Stimulated activated CD4-positive, alpha-beta T cell treated with anti-CD3 and anti-CD28 coated beads, Interleukin-2, amount 100 ng/mL, for 24 hours (primary cell): ENCODE measurements at places on chromosomes 3 and 15.
A peak's percentile ranks its signal among the peaks of the same experiment; 100 is the strongest.

DNA sequence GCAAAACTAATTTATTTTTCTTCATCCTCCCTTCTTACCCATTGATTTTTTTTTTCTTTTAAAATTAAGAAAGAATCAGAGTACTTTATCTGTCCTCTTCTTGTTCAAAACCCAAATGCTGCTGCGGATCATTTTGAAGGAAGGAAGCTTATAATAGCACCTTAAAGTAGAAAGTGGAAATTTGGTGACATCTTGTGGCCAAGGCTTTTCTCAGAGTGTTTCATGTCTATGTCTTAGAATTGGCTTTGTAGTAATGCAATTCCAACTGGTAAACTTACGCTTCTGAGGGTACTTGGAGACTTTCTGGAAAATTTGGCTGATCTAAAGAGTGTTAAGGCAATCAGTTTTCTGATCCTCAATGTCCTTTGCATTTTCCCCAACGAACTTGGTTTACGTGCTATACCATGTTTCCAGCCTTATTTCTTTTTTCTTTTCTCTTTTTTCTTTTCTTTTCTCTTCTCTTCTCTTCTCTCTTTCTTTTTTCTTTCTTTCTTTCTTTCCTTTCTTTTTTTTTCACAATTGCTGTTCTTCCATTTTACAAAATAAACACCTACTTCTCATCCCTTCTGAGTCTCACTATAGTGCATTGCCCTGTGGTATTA lies 30.7 kb downstream of the C3orf38 start:
- peak; percentile 20 for DNase-seq

DNA sequence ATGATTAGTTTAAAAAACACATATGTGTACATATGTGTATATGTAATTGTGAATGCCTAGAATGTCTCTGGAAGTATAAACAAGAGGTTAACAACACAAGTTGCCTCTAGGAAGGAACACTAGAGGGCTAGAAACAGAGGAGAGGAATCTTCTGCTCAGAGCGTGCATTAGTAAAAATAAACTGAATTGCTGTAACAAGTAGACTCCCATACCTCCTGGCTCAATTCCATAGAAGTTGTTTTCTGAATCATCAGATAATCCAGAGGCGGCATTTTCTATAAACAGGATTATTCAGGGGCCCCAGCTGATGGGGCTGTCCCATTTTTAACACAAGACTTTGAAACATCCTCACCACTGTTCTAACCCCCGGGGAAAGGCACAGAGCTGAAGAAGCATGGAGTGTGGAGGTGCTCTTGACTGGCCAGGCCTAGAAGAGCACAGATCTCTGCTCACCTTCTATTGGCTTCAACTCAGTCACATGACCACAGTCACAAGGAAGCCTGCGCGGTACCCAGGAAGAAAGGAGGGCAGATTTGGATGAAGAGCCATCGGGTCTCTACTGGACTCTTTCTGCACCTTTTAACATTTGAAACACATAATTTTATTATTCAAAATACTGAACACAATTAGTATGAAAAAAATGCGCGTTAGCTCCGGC lies 145.7 kb downstream of the TLE3 start:
- DNase-seq, result no peak

GRCh38 chr3:124407260-124407659 lies 323.0 kb upstream of the UMPS start:
- no peak for DNase-seq

- no peak for DNase-seq
Observed at GRCh38 chr3:53776494-53777101, 69.6 kb downstream of the CHDH start.

DNA sequence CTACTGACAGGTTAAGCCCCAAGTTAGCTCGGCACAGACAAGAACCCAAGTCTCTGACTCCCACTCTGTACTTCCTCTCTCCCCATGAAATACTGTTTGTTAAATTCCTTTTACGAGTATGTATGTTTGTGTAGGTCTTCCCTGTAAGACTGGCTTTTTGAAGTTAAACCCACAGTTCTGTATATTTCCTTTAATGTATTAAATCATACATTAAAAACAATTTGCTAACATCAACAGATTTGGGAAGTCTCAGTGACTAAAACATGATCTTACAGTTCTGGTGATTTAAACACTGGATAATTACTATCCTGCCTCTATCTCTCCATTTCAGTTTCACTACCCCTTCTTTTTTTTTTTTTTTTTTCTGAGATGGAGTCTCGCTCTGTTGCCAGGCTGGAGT lies 4.4 kb downstream of the CMTM6 start:
- no peak for DNase-seq

- DNase-seq, result no peak
Observed at GRCh38 chr3:11655196-11655928, 11.6 kb upstream of the VGLL4 start.

DNA sequence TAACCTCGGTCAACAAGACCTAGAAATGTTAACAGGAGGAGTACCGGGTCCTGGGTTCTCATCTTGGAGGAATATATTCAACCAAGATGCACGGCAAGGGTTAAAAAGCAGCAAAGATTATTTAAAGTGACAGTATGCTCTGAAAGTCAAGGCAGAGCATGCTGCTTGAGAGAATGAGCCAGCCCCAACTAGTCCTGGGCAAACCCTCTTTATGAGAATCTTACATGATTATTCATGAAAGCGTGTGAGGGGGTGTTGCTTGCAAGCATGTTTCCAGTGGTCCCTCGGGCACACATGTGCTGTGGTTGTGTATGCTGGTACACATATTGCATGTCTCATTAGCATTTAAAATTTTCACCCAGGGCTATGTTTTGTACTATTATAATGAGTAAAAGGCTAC lies 1445.6 kb downstream of the SI start:
- DNase-seq, result no peak

DNA sequence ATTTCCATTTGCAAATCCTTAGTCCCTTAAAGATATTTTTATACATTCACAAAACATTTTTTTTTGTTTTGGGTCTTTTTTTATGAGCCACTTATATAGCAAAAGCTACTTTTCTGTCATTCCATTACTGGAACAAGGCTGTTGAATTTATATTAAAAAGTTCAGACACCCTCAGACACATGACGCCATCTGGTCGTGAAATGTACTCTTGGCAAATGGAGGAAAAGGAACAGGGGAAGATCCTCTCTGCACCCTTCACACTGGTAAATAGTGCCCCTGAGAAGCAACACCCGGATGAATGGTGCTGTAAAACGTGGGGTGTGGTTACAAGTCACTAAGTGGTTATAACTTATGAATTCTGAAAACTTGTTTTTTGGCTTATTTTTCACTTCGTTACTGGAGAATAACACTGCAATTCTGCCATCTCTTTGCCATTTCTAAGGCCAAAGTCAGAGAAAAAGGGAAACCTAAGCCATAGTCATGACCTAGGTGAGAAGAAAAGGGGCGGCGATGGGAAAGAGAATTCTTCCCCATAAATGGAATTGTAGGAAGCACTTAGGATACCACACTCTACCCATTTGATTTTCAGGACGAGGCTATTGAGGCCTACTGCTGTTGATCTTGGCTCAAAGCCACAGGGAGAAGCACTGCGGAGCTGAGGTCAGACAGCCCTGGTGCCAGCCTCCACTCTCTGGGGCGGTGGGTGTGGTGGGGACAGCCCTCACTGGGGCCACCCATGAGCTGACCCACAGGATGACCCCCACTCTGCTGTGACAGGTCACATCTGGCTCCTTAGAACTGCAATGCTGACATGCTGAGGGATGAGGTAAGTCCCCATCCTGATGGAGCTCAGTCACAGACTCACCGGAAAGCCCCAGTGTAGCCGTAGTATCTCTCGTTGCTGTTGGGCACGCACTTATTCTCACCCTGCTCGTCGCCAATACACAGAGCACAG lies 21.9 kb downstream of the LTF start:
- peak; percentile 48 for DNase-seq

DNA sequence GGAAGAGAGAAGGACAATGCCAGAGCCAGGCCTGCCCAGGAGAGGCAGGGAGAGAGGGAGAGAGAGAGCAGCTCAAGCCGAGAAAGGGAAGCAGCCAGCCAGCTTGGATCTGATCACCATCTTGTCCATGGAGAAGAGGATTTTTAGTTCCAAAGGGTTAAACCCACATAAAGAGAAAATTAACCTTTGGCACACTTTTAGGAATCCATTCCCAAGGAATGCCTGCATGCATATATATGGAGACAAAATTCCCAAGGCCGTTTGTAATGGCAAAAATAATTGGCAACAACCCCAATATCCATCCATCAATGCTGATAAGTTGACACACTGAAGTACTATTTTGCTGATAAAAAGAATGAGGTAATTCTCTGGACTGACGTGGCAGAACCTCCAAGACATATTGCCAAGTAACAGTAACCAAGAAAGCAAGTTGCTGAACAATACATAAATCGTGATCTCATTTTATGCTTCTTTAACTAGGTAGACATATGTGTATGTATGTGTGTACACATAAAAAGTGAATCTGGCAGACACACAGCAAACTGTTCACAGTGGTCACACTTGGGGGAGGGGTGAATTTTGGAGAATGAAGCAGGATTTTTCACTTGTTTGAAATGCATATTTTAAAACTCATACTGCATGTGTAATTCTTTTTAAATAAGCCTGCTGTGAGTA lies 7.5 kb upstream of the STRA6 start:
- no peak for DNase-seq

DNA sequence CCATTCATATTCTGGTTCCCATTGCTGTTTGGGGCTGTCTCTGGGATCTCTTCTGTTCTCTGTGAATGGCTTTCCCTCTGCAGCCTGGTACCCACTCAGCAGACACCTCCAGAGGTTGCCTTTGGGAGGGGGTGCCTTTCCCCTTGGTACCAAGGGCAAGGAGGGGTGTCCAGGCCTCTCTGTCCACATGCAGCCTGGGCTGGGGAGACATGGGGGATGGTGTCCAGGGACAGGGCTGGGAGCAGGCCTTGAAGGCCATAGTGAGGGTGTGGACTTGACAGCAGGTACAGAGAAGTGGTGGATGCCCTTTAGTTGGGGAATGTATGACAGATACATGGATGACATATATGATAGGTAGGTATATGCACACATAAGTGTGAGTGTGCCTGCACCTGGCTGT lies 83.7 kb downstream of the PLXNA1 start:
- DNase-seq, result no peak

DNA sequence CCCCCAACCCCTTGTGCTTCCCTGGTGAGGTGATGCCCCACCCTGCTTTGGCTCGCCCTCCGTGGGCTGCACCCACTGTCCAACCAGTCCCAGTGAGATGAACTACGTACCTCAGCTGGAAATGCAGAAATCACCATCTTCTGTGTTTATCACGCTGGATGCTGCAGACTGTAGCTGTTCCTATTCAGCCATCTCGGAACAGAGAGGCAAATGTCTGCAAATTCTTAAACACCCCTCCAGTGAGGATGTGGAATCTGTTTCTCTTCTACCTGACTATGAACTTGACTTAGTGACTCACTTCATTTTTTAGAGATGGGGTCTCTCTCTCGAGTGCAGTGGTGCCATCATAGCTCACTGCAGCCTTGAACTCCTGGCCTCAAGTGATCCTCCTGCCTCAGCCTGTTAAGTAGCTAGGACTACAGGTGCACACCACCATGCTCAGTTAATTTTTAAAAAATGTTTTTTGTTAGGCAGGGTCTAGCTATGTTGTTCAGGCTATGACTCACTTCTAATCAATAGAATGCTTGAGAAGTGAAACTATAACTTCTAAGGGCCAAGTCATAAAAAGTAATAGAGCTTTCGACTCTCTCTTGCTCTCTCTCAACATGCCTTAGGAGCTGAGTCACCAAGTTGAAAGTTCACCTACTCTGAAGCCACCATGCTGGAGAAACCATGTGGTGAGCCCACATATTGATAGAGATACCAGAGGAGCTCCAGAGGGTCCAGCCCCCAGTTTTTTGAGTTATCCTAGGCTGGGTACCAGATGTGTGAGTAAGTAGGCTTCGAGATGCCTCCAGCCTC lies 11.5 kb upstream of the PARP14 start:
- peak; percentile 52 for DNase-seq

- no peak for DNase-seq
Observed at GRCh38 chr3:62421207-62421606, 47.9 kb upstream of the FEZF2 start.

GRCh38 chr3:111928613-111929012 lies 50.2 kb upstream of the ABHD10 start:
- no peak for DNase-seq

GRCh38 chr15:44879066-44879465 lies 77.4 kb upstream of the TERB2 start:
- DNase-seq, result no peak

DNA sequence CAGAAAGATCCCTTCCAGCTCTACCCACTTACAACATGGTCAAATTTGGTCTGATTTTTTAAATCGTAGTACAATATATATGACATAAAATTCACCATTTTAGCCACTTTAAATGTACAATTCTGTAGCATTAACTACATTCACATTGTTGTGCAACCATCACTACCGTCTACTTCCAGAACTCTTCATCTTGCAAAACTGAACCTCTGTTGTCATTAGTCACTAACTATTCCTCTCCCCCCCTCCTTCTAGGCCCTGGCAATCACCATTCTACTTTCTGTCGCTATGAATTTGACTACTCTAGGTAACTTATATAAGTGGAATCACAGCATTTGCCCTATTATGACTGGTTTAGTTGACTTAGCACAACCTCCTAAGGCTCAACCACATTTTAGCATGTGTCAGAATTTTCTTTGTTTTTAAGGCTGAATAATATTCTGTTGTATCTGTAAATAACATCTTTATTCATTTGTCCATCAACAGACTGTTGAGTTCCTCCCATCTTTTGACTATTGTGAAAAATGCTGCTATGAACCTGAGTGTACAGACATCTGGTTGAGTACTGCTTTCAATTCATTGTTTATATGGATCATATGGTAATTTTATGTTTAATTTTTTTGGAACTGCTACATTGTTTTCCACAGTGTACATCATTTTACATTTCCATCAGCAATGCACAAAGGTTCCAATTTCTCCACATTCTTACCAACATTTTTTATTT lies 35.5 kb upstream of the CCR2 start:
- DNase-seq, result no peak

GRCh38 chr3:69647511-69648110 lies 91.7 kb upstream of the MITF start:
- no peak for DNase-seq

DNA sequence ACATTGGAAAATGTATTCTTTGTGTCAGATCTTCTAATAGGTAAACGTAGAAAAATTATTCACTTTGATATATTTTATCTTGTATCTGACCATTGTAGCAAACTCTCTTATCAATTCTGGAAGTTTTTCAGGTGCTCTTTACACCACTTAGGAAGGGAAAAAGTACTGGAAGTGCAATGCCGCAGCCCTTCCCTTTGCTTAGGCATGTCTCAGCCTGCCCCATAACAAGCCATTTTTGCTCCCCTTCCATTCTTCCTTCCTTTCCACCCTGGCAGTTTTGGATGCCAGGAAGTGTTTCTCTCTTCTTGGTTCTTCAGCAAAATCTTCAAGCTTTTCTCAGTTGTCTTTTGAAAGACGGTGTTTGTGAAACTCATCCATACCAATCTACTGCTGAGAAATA lies 34.9 kb upstream of the SLC9A9 start:
- DNase-seq, result no peak

GRCh38 chr15:98614681-98615080 lies 33.7 kb upstream of the IGF1R start:
- DNase-seq, result no peak

- no peak for DNase-seq
Observed at GRCh38 chr3:123298903-123299302, 97.2 kb downstream of the SEC22A start.
